ENCODE measurements at places on chromosomes 16 and 17.

DNA sequence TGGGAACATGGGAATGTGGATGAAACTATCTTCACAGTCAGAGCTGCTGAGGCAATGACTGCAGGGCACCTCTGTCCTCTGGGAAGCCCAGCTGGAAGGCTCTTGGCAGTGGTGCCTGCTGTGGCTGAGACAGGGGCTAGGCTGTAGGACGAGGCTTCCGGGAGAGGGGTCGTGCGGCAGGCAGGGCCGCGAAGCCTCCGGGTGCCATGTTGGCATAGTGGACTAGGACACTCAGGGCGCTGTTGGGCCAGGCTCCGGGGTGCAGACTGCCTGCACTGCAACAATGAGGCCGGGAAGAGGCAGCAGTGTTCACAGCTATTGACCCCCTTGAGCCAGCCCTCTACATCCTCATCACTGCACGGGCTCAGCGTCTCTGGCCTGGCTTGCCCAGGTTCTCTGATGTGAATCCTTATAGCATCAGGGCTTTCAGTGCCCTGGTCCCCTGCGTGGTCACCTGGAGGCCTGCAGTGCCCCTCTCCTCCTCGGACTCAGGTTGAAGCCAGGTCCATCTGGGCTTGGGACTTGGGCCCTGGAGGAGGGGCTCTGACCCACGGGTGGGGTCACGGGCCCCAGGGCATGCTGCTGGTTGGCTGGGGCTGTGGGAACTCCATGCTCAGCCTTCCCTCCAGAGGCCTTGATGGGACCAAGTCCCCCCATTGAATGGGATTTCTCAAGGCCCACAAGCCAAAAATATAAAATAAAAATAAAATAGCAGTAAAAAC, 91.6 kb downstream of the TNFRSF13B start:
- DNase-seq: no peak

- DNase-seq: no peak
Observed at GRCh38 chr16:49183911-49184310, 97.7 kb downstream of the CBLN1 start.

DNA sequence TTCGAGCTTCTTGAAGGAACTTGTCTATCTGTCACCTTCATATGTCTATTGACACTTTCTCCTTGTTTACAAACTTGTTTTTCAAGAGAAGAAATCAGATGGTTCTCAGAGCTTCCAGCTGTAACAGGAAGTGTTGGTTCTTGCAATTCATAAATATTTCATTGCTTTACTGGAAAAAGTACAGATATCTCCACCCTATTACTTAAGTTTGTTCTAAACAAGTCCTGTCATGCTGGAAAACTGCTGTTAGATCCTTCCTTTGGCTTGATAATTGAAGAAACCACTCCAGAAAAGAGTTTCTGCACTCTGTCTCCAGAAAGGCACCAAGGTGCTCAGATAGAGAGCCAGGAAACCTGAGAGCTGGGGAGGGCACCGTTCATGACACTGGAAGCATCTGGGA, 181.6 kb downstream of the DNAH9 start:
- no peak for DNase-seq

DNA sequence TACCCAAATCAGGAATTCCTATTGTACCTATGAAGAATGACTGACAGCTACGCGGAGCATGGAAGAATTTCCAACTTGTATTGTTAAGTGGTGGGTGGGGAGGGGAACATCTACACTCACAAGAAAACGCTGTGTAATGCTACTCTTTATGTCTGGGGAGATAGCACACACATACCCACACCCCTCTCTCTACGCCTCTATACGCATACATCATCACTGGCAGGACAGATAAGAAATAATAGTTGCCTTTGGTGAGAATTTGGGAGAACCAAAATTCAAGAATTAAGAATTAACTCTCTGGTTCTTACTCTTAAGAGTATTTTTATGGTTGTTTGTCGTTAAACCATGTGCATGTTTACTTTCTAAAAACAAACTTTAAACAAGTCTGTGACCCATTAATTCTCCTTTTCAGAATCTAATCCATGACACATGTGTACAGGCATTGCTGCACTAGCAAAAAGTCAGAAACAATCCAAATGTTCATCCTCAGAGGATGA, 33.9 kb downstream of the CREBBP start:
- DNase-seq: no peak

DNA sequence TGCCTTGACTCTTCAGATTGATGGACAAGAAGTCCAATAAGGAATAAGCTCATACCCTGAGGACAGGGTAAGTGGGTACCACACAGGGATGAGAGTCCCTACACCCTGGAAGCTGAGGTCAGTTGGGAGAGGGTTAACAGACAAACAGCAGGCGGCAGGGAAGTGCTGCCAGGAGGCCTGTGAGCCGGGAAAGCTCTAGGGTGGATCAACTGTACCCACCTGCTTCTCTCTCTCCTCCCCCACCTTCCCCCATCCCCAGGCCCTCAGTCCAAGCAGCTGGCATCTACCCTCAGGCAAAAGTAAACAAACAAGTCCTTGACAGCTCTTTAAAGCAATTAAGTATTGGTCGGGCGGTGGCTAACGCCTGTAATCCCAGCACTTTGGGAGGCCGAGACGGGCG, 20.7 kb upstream of the MYLK3 start:
- no peak for DNase-seq

GRCh38 chr16:71956486-71956885, 43.7 kb downstream of the PKD1L3 start:
- DNase-seq: no peak

Data from C1 segment of cervical spinal cord (tissue), 14 donors.